ENCODE measurements at places on chromosomes 13 and 19.

- DNase-seq, result no peak
These were observed 944.9 kb upstream of the MIR17HG start for GRCh38 chr13:90402613-90403012.

- peak; percentile 75 for DNase-seq
These were observed 61.9 kb upstream of the ATP12A start for GRCh38 chr13:24618011-24618955.

- no peak for DNase-seq
These were observed 87.8 kb upstream of the RFC3 start for GRCh38 chr13:33730147-33730546.

DNA sequence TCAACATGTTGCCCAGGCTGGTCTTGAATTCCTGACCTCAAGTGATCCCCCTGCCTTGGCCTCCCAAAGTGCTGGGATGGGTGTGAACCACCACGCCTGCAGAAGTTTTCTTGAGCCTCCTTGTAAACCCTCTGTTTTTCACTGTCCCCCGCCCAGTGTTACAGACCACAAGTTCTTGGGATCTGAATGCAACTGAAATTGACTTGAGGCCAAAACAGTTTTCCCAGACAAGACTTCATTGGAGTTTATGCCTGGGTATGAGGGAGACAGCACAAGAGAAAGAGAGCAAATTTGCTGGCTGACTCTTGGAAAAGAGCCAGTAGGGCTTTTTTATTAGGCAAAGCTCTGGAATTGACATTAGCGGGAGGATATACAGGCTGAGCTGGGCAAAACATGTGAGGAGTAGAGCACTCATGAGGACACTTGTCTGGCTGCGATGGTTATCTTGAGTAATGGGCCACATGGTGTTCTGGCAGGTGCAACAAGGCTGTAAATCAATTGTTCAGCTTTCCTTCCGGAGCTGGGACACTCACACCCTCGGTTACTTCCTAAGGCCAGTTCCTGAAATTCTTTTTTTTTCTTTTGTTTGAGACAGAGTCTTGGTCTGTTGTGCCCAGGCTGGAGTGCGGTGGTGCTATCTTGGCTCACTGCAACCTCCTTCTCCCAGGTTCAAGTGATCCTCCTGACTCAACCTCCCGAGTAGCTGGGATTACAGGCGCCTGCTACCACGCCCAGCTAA, 12.7 kb upstream of the HNRNPL start:
- no peak for DNase-seq

DNA sequence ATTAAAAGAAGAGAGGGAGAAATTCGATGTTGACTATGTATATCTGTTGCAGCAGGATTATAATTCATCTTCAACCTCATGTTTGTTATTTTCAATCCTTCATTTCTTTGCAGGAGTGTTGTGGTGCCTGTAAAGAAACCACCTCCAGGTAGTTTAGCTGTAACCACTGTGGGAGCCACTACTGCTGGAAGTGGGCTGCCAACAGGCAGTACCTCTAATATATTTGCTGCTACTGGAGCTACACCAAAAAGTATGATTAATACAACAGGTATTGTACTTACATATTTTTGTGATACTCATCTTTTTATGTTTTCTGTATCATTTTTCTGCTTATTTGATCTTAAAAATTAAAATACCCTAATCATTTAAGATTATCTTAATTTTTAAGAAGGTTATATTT, 266.5 kb downstream of the NBEA start:
- no peak for DNase-seq

GRCh38 chr13:94712812-94713560, 641 bp upstream of the SOX21 start:
- DNase-seq, result no peak

Data from activated T-cell treated with anti-CD3 and anti-CD28 coated beads, Interleukin-2, amount 50 U/mL, for 24 hours (primary cell).